ENCODE measurements at places on chromosomes 2 and 18.

- DNase-seq: no peak
Observed at GRCh38 chr18:58324824-58325480, 280.9 kb downstream of the NEDD4L start.

GRCh38 chr18:25533218-25533617 lies 181.3 kb upstream of the ZNF521 start:
- DNase-seq: no peak

DNA sequence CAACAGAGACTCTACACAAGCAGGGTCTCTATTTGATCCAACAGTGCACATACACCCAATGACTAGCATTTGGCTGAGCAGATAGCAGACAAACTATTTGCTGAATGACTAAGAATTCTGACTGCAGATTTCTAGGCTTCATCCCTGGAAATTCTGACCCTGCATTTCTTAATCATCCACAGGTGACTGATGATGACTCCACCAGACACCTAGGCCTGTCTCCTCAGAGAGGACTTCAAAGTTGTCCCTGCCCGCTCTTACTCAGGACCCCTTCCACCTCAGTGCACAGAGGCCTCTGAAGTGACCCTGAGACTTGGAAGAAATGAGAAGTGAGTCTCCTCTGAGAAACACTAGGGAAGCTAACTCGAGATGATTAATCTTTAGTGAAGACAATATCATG lies 51.3 kb downstream of the SEPTIN10 start:
- no peak for DNase-seq

- no peak for DNase-seq
Observed at GRCh38 chr2:177359836-177360595, 32.6 kb upstream of the AGPS start.

- peak; percentile 59 for DNase-seq
Observed at GRCh38 chr2:27954221-27954673, 63.7 kb downstream of the BABAM2 start.

DNA sequence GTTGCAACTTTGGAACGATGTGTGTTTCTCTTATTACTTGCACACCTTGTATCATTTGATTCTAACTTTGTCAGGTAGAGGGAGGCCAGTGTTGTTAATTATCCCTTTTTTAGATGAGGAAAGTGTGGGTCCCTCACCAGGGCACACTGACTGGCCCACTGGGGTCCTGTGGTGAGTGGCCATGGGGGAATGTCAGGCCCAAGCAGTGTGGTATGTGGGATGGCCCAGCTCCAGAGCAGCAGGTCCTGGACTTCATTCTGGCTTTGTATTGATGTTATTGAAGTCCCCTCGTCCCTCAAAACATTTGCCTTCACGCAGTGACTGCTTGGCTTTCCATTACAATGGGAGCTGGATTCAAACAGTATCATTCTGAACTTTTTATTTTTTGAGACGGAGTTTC lies 11.7 kb downstream of the NCK2 start:
- no peak for DNase-seq

GRCh38 chr2:7358865-7359447 lies 441.7 kb downstream of the RNF144A start:
- no peak for DNase-seq

DNA sequence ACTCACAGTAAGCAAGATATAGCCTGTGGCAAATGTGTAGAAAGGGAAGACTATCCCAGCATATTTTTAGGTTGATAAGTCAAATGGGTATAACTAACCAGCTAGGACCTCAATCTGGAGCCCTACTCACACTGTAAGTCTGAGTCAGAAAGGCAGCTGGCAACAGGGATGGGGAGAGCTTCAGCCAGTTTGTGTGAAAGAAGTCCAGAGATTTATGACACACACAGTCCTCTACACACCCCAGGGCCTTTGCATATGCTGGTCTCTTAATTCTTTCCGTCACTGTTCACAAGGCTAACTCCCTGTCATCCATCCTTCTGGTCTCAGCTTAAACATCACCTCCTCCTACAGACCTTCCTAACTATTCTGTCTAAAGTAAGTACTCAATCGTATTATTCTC lies 5.9 kb upstream of the TCF4 start:
- DNase-seq: no peak

GRCh38 chr2:224958873-224959272 lies 83.4 kb downstream of the DOCK10 start:
- no peak for DNase-seq
